ENCODE measurements at places on chromosomes 12 and 14. TPM values are rescaled to one million over a fixed set of nuclear protein-coding genes. Genes with fewer than 3 reads are reported as not detected.

The TSPAN19 gene
- 0.47 TPM for total RNA-seq

The VRTN gene
- total RNA-seq = not detected

- no peaks in the 10 kb centered on the region for H3K27me3 ChIP-seq
- no peaks in the 10 kb centered on the region for H3K36me3 ChIP-seq
- H3K4me3 ChIP-seq = no peak overlapping the region
- peak overlapping the region; percentile 78 for H3K27ac ChIP-seq
These were observed 54.8 kb downstream of the NINJ2 start for GRCh38 chr12:608413-608812.

DNA sequence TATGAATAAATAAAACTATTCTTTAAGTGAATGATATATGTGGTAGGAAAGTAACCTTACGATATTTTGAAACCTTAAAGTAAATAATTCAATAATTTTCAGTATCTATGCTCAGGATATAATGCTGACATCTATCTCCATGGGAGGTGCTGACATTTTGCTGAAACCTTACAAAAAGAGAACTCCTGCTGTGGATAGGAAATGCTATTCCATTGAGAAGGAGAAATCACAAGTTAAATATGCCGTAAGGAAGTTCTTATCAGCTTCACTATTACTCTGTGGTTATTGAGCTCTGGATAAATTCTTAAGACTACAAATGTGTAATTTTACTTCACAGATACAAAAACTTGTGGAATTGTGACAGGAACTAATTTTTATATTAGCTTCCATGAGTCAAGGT lies 722.1 kb downstream of the TMTC2 start:
- no peak for DNase-seq
- H3K27ac ChIP-seq = no peak overlapping the region
- no peaks in the 10 kb centered on the region for H3K36me3 ChIP-seq
- H3K4me3 ChIP-seq = no peak overlapping the region

- no peaks in the 10 kb centered on the region for H3K27me3 ChIP-seq
- no peak for DNase-seq
- H3K36me3 ChIP-seq = no peaks in the 10 kb centered on the region
These were observed 199.6 kb upstream of the CNOT2 start for GRCh38 chr12:70043490-70044138.

All from heart left ventricle (tissue), 16 donors.